Psoas muscle (tissue), 8 donors: ENCODE measurements at places on chromosomes 1 and 21. TPM values are rescaled to one million over a fixed set of nuclear protein-coding genes. Genes with fewer than 3 reads are reported as not detected.
A peak's percentile ranks its signal among the peaks of the same experiment; 100 is the strongest.

- peak; percentile 61 for DNase-seq
Observed at GRCh38 chr1:13513063-13513894, 524 bp downstream of the LRRC38 start.

DNA sequence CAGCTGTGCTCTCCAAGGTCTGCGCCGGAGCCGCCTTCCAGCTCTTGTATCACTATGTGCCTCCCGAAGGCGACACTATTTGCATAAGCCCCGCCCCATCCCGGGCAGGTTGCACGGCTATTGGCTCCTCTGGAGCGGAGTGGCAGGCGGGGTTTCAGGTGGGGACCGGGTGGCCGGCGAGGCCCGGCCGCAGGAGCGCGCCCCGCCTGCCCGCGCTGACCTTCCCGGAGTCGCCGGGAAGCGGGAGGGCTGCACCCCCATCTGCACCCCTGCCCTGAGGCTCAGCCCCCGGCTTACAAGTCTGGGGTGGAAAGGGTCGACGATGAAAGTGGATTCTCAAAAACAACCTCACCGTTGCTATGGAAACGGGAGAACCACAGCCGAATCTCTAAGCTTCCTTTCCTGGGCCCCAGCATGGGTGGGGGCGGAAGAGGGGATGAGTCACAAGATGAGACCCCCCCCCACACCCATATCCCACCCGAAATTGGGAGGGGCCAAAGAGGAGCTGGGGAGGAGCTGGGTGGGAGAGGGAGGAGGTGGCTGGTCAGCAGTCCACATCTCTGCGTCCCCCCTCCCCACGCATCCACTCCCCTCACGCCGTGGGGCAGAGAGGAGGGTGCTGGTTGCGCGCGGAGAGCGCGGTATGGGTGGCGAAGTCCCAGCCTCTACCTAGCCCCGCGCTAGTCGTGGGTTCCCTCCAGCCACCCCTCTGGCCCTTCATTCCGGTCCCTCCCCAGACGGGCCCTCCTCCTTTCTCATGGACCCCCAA is at the start of gene HPCAL4:
Gene HPCAL4 (minus strand): TSS at position 51 of the 769 bp plus-strand sequence. CDS start 6,830 bp downstream, outside the sequence.
- peak; percentile 94 for DNase-seq

DNA sequence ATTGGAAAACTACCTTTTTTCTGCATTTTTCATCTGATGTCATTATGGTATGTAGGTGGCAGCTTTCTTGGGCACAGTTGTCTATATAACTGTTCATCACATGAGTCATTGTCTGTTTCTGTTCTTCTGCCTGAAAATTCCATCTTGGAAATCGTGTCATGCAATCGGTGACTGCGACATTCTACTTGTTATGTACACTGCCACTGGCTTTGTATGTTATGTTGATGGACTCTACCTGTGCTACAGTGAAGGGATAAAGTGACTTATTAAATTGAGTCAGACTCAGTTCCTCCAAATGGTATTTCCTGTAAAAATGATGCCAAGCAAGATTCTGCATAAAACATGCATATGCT is 8.6 kb downstream of the SMAP2 start:
- no peak for DNase-seq

TNNT2 gene
- 6.6 TPM for total RNA-seq

DNA sequence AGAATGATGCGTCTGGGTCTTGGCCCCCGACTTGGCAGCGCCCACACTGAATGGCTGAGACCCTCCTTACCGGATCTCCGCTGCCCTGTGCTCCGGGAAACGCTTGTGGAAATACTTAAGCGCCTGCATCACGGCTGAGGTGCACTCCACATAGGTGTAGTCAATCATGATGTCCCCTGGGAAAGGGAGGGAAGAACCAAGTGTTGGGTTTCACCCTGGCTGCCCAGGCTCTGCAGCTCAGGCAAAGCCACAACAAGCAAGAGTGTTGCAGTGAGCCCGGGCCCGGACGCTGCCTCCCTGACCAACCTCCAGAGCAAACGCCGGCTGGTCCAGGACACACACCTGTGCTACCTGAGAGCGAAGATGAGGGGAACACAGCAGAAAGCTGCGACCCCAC is 21.5 kb upstream of the SPATC1L start:
- DNase-seq = peak; percentile 1

PTPN14 gene
- total RNA-seq = 58.0 TPM

DNA sequence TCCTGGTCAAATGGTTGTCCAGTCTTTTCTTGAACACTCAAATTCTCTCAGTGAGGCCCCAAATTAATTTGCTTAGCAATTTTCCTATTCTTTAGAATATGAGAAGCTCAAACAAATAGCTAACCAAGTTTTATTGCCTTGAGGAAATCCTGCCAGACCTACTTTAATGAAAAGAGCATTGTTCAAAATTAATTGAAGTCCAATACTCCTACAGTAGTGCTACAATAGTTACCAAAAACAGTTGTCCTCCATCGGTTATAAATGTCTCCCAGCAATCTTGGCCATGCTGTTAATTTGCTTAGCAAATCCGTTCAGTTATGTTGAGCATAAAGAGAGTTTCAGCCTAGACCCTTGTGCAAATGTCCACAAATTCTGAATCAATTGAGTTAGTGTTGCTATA is 112.9 kb downstream of the MAB21L3 start:
- no peak for DNase-seq

TMEM240 gene
- 0.88 TPM for total RNA-seq

- DNase-seq = no peak
Observed at GRCh38 chr1:184970691-184971161, 3.6 kb downstream of the NIBAN1 start.

GBP3 gene
- total RNA-seq = 5.3 TPM

DNA sequence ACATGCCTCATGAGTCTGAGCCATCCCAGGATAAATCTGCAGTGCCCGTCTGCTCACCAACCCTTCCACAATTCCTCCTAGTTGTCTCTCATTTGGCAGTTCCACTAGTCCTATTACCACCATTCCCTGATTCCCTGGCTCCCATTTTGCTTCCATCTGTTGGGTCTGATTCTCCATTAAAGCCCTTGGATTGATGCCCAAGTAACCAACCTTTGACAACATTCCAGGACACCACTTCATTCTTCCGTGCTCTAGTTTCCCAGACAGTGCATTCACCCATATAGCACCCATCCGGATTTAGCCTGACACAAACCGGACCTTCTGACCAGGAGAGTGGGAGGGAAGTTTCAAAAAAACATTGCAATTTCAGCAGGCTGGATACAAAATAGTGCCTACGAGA is 189.4 kb upstream of the PALMD start:
- no peak for DNase-seq

PATJ gene
- total RNA-seq = 17.1 TPM

GRCh38 chr1:39779137-39779536 is 8.0 kb upstream of the OXCT2 start:
- no peak for DNase-seq

RGS18 gene
- total RNA-seq = 0.24 TPM

DNA sequence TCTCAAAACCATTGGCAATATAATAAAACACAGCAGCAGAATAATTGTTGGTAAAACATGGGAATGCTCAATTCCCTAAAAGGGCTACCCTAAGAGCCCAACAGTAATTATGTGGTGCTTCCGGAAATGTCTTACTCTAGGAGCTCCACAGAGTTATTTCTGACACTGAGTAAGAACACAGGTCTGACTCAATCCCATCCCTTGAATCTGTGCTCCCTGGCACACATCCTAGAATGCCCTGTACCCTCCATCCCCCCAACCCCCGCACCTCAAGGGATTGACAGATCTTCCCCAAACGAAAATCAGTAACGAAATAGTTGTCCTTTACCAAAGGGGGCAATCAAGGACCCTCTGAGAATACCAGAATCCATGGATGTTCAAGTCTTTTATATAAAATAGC is 71.9 kb downstream of the SMYD2 start:
- DNase-seq = peak; percentile 60

TNFSF4 gene
- total RNA-seq = 0.13 TPM

GRCh38 chr1:26874896-26875295 is 11.9 kb downstream of the SFN start:
- no peak for DNase-seq
